ENCODE measurements at places on chromosomes 4 and X. TPM values are rescaled to one million over a fixed set of nuclear protein-coding genes. Genes with fewer than 3 reads are reported as not detected.

Gene CABS1
- not detected for total RNA-seq

Gene TRO
- total RNA-seq: 126 TPM

Gene PCDH19
- 45.2 TPM for total RNA-seq

Gene SPANXC
- total RNA-seq: not detected

Gene PRSS12
- total RNA-seq: 21.7 TPM

Gene PTPN13
- total RNA-seq: 30.2 TPM

Gene PDGFRA
- 112 TPM for total RNA-seq

All from diencephalon (tissue), 1 donor.